Esophagus squamous epithelium (tissue), 5 donors: ENCODE measurements at places on chromosomes 3 and 15.

DNA sequence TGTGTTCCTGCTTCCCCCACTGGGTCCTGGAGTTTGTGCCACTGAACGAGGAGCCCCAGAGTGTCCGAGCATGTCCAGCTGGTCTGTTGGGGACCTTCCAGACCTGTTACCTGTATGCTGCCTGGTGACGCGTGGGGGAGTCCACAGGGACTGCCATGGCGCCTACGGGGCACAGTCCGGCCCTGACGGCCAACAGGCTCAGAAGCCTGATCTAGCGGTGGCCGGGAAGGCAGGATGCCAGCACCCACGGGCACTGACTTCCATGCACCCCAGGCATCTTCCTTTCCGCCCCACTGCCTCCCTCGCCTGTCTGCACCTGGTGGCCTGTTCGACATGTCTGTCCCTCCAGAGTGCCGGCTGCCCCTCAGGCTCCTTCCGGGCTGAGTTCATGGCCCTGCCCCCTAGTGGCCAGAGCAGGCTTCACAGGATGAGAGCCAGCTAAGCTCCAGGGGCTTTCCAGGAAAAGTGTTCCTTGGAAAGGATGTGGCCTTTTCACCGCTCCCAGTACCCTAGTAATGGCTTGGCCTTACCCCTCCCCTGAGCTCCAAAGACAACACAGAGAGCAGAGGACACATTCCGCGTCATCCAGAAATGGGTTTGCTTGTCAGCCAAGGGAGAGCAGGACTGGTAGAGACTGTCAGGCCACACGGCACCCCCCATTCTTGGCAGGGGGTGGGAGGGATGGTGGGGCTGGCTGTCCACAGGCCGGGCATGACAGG is 35.7 kb downstream of the NGRN start:
- DNase-seq, result no peak

DNA sequence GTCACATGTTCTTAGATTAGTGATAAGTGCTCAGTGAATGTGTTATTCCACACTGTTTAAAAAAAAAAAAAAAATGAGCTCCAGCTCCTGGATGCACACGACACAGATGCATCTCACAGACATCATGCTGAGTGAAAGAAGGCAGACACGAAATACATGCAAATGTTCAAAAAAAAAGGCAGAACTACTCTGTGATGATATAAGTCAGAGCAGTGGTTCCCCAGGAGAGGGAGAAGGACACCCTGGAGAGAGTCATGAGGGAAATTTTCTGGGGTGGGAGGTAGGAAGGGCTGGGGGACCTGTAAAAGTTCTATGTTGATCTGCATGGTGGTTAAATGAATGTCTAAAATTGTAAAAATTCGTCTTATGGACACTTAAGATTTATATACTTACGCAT is 4.3 kb downstream of the CSRNP1 start:
- DNase-seq, result no peak

- DNase-seq, result no peak
Measured at GRCh38 chr3:48422272-48422671, 7.6 kb downstream of the PLXNB1 start.

DNA sequence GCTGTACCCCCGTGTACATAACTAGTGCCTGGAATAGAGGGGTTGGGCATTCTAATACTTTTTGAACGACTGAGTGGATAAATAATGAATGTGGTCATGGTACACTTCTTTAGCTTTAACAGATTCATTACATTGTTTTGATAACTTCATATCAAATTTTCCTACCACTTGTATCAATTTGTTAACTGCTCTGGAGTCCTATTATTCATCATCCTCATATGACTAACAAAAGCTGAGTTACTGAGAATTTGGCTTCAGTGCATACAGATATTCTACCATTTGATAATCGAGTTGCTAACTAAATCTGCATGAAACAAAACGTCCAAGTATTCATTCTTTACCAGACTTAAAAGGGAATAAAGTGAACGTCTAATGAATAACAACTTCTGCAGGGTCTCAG is 31.7 kb downstream of the FRMD5 start:
- no peak for DNase-seq

DNA sequence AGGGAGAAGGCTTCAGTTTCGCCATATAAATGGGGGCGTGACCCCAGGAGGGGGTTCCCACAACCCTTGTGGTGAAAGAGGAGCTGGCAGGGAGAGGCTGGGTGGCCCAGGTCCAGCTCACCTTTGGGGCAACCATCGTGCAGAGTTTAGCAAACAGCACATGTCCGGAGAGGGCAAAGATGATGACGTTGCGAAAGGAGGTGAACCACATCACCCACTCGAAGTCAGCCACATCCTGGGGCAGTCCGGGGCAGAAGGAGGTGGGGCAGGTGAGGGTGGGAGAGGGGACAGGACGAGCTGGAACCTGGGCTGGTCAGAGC is 3.7 kb downstream of the HHATL start:
- DNase-seq, result no peak

DNA sequence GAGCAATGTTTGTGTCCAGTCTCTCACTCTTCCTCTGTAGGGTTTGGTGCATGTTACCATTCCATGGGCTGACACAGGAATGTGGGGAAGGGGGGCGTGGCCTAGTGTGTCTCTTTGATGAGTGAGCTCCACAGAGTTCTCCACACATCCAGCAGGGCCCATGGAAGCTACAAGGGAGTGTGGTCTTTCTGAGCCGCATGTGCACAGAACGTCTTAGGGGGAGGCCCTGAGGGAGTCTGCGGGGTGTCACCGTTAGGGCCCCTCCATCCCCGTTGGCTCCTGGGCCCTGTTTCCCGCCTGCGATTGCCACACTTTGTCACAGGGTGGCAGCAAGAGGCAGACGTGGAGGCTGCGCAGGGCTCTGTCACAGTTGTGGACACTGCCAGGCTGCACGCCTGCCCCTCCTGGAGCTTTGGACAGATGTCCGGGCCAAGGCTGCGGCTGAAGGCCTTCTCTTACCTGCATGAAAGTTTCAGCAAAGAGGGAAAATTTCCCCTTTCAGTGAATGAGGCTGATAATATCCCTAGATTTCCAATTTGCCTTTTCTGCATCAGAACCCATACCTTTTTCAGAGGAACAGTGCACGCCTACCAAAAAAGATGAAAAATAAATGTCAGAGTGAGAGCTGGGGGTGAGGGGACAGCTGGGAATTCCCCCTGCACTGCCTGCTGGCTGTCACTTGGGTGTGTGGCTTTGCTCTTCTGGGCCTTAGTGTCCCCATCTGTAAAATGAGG is 24.3 kb downstream of the CACNA2D3 start:
- DNase-seq, result no peak

GRCh38 chr3:54954022-54954421 is 26.2 kb upstream of the LRTM1 start:
- DNase-seq, result no peak

DNA sequence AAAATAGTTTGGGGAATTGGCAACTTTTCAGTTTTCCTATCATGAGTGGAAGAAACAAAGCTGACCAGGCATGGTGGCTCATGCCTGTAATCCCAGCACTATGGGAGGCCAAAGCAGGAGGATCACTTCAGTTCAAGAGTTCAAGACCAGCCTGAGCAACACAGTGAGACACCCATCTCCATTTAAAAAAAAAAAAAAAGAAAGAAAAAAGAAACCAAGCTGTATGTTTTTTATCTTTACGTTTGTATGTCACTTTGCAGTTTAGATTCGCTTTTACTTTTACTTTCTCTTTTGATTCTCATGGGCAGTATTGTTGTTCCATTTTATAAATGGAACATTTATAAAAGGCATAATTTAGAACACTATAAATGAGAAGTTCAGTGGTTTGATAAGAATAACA is 31.2 kb upstream of the TNIK start:
- DNase-seq, result no peak
